ENCODE measurements at places on chromosomes 13 and 19.

DNA sequence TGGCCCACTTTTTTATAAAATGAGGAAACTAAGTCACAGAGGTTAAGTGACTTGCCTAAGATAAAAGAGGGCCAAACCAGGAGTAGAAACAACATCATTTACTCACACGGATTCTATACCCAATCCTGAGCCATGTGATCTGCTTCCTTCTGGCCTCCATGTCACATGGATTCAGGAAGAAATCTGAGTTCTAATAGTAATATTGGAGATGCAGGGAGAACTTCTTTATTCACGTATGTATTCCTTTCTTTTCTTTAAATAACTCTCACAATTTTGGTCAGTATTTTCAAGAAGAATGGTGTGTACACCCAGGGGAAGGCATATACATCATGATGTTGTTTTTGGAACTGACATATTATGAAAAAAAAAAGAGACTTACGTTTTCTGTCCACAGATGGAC lies 1.8 kb downstream of the POSTN start:
- DNase-seq = no peak

- no peak for DNase-seq
Observed at GRCh38 chr19:2488405-2488941, 12.5 kb downstream of the GADD45B start.

DNA sequence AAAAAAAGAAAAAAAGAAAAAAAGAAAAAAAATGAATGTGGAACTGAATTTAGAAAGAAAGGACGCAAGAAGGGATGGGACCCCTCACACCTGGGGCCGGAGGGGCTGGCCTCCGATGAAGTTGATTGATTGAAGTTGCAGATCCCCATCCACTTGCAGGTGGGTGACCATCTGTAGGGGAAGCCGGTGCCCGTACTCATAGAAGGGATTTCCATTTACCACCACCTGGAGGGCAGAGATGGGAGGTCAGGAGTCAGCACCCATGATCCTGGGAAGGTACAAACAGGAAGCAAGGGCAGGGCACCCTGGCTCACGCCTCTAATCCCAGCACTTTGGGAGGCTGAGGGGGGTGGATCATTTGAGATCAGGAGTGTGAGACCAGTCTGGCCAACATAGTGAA lies 6.4 kb downstream of the LGALS4 start:
- DNase-seq = no peak

DNA sequence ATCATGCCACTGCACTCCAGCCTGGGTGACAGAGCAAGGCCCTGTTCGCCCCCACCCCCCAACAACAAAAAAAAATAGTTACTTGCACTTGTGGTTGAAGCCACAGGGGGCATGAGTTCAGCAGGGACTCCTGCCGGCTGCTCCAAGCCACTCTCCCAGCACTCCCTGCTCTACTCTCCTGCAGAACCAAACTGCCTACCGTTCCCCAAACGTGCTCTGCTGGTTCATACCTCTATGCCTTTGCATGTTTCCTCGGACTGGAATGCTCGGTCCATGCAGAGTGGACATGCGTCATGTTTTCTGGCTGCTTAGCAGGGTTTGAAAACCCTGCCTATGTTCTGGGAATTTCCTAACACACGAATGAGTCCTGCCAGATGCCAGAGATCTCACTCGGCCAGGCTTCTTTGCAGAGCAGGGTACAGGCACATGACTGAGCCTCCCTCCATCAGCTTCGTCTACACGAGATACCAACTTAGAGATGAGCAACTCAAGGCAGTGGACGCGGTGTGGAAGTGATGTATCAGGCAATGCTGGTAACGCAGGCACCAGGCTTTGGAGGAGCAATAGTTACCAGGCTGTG lies 8.5 kb upstream of the SLC25A15 start:
- DNase-seq = no peak

GRCh38 chr13:44876782-44877324 lies 112.4 kb downstream of the NUFIP1 start:
- DNase-seq = no peak

DNA sequence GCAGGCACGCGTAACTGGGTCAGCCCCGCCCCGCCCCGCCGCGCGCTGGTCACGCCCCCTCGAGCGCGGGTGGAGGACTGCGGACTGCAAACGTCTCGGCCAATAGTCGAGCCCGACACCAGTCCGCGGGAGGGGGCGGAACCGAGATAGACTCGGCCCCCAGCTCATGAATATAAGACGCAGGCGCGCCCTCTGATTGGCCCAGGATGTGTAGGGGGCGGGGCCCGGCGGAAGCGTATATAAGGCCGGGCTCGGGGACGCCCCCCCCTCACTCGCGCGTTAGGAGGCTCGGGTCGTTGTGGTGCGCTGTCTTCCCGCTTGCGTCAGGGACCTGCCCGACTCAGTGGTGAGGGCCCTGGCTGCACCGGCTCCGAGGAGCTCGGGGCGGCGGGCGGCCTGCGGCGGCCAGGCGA lies at the start of gene CIRBP:
Gene CIRBP (plus strand): TSS at position 268 of the 413 bp plus-strand sequence. CDS start 1,602 bp downstream, outside the sequence.
- DNase-seq = peak; percentile 100

GRCh38 chr13:26029581-26030136 lies 22.2 kb downstream of the SHISA2 start:
- no peak for DNase-seq

- no peak for DNase-seq
Observed at GRCh38 chr19:38149661-38150061, 74.4 kb downstream of the DPF1 start.

- no peak for DNase-seq
Observed at GRCh38 chr19:23785982-23786381, 27.3 kb upstream of the ZNF681 start.

GRCh38 chr13:50130123-50130946 lies 115.1 kb downstream of the KCNRG start:
- peak; percentile 42 for DNase-seq

DNA sequence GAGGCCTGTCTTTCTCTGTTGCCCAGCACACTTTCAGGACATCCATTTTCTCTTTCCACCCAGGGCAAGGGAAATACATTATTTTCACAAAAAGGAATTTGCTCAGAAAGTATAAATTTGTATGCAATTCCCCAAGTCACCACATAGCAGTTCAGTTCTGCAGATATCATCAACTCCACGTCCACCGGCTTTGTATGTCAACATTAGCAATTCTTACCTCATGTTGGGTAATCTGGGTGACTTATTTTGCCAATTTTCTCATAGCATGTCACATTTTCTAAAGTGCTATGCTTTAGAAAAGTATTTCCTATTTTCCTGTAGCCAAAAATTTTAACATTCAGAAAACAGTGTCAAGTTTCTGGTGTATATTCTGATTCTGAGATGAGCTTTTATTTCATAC lies 501.8 kb downstream of the EFNB2 start:
- DNase-seq = no peak

- peak; percentile 6 for DNase-seq
Observed at GRCh38 chr13:30675717-30676116, 58.0 kb downstream of the USPL1 start.

DNA sequence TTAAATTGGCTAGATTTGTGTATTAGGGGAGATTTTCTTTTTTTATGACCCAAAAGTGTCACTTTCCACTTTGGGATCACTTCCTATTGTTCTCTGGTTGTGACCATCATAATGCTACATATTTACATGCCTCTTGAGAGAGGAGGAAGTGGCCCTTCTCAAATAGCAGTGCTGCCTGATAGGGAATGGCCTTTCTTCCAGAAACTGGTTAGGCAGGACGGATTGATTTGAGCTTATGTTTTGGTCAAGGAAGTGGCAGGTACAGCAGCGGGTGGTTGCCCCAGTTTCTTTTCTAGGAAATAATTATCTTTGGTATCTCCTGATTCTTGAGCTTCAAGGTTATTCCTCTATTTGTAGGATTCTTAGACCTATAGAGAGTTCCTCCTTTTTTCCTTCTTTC lies 21.9 kb upstream of the WTIP start:
- no peak for DNase-seq

- peak; percentile 51 for DNase-seq
Observed at GRCh38 chr19:35045667-35046300, 4.3 kb downstream of the HPN start.

DNA sequence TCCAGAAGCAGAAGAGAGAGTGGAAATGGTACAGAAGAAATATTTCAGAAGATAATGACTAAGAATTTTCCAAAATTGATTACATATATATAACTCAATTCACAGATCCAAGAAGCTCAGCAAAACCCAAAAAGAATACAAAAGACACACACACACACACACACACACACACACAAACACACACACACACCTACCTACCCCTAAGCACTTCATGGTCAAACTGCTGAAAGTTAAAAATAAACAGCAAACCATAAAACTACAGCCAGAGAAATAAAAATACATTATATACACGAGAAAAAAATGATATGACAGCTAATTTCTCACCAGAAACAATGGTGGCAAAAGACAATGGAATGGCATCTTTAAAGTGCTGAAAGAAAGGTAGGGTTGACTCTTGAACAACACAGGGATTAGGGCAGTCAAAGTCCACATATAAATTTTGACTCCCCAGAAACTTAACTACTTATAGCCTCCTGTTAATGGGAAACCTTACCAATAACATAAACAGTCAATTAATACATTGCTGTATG lies 49.2 kb downstream of the DIAPH3 start:
- no peak for DNase-seq

DNA sequence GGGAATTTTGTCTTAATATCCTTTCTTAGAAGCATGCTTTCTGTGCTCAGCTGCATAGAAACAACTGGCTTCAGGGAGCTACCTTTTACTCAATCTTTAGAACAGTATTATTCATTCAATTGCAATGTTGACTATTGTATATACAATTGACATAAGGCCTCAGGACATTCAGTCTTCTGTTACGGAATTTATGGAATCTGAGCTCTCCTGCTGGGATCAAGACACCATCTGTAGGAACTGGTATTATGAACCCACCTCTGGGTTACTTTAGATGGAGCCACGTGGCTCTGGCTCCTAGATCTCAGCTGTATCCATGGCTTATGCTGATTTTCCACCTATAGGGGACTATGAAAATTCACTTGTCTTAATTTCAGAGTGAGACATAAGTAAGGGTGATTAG lies 716.2 kb upstream of the GPC6 start:
- no peak for DNase-seq

DNA sequence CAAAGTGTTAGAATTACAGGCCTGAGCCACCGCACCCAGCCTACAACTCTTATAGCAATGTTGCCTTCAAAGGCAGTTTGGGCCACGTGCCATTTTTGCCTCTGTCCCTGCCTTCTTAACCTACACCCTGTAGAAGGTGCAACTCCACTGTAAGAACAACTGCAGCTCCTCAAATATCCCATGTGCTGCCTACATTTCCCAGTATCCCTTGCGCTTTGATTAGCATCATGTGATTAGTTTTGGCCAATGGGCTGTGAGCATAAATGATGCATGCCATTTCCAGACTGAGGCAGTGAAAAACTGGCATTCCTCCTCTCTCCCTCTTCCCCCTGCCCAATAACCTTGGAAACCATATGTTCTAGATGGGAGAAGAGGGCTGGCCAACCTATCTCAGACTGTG lies 75.2 kb upstream of the MRI1 start:
- DNase-seq = no peak

- no peak for DNase-seq
Observed at GRCh38 chr19:46081928-46082727, 41.3 kb upstream of the IGFL4 start.

- DNase-seq = no peak
Observed at GRCh38 chr13:30111810-30112209, 195.5 kb downstream of the KATNAL1 start.

- DNase-seq = no peak
Observed at GRCh38 chr19:54255105-54255775, 1.8 kb downstream of the LILRB5 start.

- DNase-seq = no peak
Observed at GRCh38 chr13:31598990-31599389, 140.3 kb upstream of the RXFP2 start.

DNA sequence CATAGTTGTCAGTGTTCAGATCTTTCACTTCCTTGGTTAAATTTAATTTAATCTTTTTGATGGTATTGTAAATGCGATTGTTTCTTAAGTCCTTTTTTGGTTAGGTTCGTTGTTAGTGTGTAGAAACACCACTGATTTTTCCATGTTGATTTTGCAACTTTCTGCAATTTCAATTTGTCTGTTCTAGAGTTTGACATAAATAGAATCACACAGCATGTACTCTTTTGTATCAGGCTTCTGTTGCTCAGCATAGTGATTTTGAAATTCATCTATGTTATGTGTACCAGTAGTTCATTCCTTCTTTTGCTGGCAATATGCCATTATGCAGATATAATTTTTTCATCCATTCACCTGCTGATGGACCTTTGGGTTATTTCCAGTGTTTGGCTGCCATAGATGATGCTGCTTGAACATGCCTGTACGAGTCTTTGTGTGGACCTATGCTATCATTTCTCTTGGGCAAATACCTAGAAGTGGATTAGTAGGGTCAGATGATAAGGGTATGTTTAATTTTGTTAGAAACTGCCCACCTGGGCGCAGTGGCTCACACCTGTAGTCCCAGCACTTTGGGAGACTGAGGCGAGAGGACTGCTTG lies 33.1 kb downstream of the BICRA start:
- DNase-seq = no peak

DNA sequence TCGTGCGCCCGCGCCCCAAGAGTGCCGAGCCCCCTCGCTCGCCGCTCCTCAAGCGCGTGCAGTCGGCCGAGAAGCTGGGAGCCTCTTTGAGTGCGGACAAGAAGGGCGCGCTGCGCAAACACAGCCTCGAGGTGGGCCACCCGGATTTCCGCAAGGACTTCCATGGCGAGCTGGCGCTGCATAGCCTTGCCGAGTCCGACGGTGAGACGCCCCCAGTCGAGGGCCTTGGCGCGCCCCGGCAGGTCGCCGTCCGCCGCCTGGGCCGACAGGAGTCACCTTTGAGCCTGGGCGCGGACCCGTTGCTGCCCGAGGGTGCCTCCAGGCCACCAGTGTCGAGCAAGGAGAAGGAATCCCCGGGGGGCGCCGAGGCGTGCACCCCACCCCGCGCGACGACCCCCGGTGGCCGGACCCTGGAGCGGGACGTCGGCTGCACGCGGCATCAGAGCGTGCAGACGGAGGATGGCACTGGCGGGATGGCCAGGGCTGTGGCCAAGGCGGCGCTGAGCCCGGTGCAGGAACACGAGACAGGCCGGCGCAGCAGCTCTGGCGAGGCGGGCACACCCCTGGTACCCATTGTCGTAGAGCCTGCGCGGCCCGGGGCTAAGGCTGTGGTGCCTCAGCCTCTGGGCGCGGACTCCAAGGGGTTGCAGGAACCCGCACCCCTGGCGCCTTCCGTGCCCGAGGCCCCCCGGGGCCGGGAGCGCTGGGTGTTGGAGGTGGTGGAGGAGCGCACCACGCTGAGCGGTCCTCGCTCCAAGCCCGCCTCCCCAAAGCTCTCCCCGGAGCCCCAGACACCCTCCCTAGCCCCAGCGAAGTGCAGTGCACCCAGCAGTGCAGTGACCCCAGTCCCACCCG lies 7.1 kb downstream of the DNASE2 start:
- no peak for DNase-seq

DNA sequence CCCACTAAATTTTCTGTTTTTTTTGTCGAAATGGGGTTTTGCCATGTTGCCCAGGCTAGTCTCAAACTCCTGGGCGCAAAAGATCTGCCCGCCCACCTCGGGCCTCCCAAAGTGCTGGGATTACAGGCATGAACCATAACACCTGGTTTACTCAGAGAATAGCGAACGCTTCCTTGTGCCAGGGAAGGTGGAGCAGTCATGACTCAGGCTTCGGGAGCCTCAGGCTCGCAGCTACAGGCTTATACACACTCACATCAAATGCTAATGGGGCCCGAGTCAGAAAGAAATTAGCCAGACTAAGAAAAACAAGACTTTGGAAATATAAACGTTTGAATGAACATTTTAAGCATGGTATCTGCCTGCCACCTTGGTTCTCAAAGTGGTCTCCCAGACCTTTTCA lies 11.0 kb upstream of the TPT1 start:
- DNase-seq = no peak

Data from CD4-positive, alpha-beta T cell treated with Interleukin-1 beta for 1 hour (primary cell).